ENCODE measurements at places on chromosomes 4 and X. TPM values are rescaled to one million over a fixed set of nuclear protein-coding genes. Genes with fewer than 3 reads are reported as not detected.

DNA sequence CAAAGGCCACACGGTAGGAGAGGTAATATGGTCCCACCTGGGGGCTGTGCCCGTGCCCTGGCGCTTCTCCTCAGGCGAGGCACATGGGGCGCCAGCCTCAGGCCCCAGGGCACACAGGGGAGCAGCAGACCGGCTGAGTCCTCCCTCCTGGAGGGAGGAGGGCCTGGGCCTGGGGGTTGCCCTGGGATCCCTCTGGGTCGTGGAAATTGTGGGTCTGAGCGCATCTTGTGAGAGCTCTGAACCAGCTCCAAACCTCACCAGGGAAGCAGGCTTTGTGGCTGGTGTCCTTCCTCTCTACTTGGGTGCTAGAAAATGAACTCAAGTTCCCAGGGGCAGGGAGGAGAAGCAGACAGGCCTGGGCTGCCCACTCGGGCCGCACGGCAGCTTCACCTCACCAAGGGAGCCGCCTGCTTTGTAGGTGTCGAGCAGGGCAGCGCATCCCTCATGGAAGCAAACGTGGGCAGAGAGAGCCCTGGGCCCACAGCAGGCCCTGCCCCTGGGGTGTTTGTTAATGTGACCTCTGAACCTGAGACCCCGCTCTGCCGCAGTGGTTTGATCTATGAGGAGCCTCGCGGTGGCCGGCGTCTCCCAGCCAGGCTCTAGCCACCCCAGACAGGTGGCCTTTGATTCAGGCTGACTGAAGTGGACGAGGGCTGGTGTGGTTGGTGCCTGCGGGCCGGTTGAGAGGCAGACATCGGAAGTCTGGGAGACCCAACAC lies 10.8 kb downstream of the HTRA3 start:
- no peaks in the 10 kb centered on the region for H3K27me3 ChIP-seq
- peak; percentile 21 for DNase-seq
- H3K36me3 ChIP-seq = no peaks in the 10 kb centered on the region
- no peak overlapping the region for H3K4me3 ChIP-seq
- no peak overlapping the region for H3K27ac ChIP-seq

DNA sequence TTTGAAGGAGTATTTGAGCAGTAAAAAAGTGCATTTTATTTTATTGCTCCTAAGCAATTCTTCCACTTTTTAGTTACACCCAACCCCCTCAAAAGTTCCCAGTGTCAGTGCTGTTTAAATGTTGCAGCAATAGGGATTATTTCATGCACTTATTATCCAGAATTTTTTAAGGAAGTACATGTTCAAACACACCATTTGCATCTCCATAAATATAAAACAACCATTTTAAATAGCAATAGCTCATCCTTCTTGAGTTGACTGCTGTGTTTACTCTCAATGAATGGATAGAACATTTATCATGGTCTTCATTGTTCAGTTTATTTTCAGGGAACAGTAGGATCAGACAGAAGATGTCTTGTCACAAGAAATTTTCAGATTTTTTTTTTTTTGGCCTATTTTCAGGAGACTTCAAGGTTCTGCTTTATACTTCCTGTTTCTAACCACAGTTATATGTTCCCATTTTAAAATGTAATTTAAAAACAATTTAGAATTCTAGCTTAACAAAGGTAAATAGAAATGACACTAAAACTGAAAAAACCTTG lies 171.9 kb downstream of the TMA16 start:
- H3K4me1 ChIP-seq = no peaks in the 10 kb centered on the region
- H3K27me3 ChIP-seq = no peaks in the 10 kb centered on the region
- DNase-seq = no peak
- H3K27ac ChIP-seq = no peak overlapping the region
- H3K4me3 ChIP-seq = no peak overlapping the region

The NDNF gene
- polyA plus RNA-seq = 6.7 TPM

DNA sequence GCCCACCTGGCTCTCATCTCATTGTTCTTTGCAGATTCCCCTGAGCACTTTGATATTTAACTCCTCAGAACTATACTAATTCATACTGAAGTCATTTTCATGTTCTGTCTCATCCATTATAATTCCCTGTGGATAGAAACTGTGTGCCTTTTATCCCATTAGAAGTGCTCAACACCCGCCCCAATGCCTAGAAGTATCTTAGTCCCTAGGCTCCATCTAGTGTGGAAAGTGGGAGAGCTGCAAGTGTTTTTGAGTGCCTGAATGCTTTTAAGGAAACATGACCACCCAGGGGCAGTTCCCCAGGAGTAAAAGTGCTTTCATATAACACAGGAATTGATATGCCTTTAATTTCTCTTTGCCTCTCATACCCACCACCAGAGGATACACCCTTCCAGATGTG lies 117.0 kb downstream of the CHRDL1 start:
- H3K4me1 ChIP-seq = no peaks in the 10 kb centered on the region
- no peak overlapping the region for H3K27ac ChIP-seq

The CITED1 gene
- 0.90 TPM for polyA plus RNA-seq

DNA sequence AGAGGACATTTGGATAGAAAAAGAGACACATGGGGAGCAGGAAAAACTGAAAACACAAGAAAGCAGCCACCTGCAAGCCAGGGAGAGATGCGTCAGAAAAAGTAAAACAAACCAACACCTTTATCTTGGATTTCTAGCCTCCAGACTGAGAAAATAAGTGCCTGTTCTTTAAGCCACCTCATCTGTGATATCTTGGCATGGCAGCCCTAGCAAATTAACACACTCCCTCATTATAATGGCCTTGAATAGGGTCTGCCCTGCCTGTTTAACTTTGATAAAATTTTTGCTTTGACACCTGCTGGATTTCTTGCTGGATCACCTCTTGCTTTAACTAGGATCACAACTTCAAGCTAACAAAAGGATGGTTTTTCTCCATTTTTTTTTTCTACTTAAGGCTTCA lies 1892.0 kb upstream of the IGFBP7 start:
- H3K36me3 ChIP-seq = no peaks in the 10 kb centered on the region
- no peak for DNase-seq
- no peaks in the 10 kb centered on the region for H3K4me1 ChIP-seq
- H3K4me3 ChIP-seq = no peak overlapping the region
- no peaks in the 10 kb centered on the region for H3K27me3 ChIP-seq

- no peaks in the 10 kb centered on the region for H3K36me3 ChIP-seq
- DNase-seq = no peak
- no peaks in the 10 kb centered on the region for H3K4me1 ChIP-seq
- no peak overlapping the region for H3K4me3 ChIP-seq
- H3K27ac ChIP-seq = no peak overlapping the region
- H3K27me3 ChIP-seq = no peaks in the 10 kb centered on the region
These were observed 50.7 kb downstream of the UBE2NL start for GRCh38 chrX:143934542-143934941.

- no peaks in the 10 kb centered on the region for H3K4me1 ChIP-seq
- DNase-seq = no peak
- H3K27me3 ChIP-seq = no peaks in the 10 kb centered on the region
- H3K4me3 ChIP-seq = no peak overlapping the region
- H3K36me3 ChIP-seq = no peaks in the 10 kb centered on the region
These were observed 14.2 kb upstream of the MID1 start for GRCh38 chrX:10634392-10635161.

The ETDA gene
- not detected for polyA plus RNA-seq

DNA sequence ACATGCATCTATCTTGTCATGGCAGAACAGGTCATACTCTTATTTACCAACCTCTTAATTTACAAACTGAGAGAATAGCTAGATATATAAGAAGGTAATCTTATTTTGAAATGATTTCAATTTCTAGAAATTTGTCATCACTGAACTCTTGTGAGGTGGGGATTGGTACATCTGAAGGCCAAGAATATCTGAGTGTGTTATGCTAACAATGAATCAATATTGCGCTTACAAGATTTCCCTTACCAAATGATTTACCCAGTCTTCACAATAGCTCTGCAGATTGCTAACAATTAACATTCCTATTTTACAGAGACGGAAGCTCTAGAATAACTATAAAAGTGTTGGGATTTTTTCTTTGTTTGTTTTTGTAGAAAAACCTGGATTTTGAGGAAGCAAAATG lies 48.3 kb downstream of the RBPJ start:
- peaks cover 20% of the 10 kb centered on the region for H3K4me1 ChIP-seq
- no peak overlapping the region for H3K27ac ChIP-seq
- no peak overlapping the region for H3K4me3 ChIP-seq
- DNase-seq = no peak
- H3K27me3 ChIP-seq = no peaks in the 10 kb centered on the region
- H3K36me3 ChIP-seq = no peaks in the 10 kb centered on the region

GRCh38 chrX:151753313-151754046 lies 18.9 kb downstream of the CNGA2 start:
- peak; percentile 48 for DNase-seq
- H3K4me3 ChIP-seq = no peak overlapping the region
- no peak overlapping the region for H3K27ac ChIP-seq
- H3K36me3 ChIP-seq = no peaks in the 10 kb centered on the region
- no peaks in the 10 kb centered on the region for H3K4me1 ChIP-seq

DNA sequence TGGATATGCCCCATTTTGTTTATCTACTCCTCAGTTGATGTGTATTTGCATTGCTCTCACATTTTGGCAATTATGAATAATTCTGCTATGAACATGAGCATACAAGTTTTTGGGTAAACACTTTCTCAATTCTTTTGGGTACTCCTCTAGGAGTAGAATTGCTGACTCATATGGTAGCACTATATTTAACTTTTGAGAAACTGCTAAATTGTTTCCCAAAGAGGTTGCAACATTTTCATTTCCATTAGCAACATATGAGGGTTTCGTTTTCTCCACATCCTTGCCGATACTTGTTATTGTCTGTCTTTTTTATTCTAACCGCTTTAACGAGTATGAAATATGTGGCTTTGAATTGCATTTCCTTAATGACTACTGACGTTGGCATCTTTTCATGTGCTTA lies 185.4 kb downstream of the TSPAN5 start:
- no peak for DNase-seq
- no peaks in the 10 kb centered on the region for H3K27me3 ChIP-seq
- no peak overlapping the region for H3K4me3 ChIP-seq
- H3K27ac ChIP-seq = no peak overlapping the region

GRCh38 chr4:75370576-75370975 lies 143.6 kb downstream of the RCHY1 start:
- no peaks in the 10 kb centered on the region for H3K4me1 ChIP-seq
- no peaks in the 10 kb centered on the region for H3K27me3 ChIP-seq
- H3K27ac ChIP-seq = no peak overlapping the region
- H3K36me3 ChIP-seq = no peaks in the 10 kb centered on the region
- no peak overlapping the region for H3K4me3 ChIP-seq

The NALF2 gene
- polyA plus RNA-seq = 41.6 TPM

The EXOC1L gene
- polyA plus RNA-seq = not detected

GRCh38 chr4:91471280-91471679 lies 832.5 kb upstream of the GRID2 start:
- DNase-seq = no peak
- no peaks in the 10 kb centered on the region for H3K36me3 ChIP-seq
- no peak overlapping the region for H3K27ac ChIP-seq
- no peaks in the 10 kb centered on the region for H3K27me3 ChIP-seq

DNA sequence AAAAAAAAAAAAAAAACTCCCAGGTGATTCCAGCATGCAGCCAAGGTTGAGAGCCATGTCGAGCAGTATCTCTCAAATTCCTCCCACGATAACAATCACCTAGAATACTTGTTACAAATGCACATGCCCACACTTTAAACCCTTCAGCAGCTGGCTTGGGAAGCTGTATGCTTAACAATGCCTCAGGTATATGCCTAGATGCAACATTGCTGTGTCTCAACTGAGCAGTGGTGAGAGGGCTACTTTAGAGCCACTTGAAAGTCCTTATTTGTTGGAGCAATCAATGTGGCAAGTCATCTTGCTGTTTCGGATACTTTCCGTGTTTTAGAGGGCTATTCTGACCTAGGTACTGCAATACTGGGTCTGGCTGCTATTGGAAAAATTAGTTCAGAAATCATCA lies 487.4 kb downstream of the INPP4B start:
- peaks cover 32% of the 10 kb centered on the region for H3K4me1 ChIP-seq
- H3K36me3 ChIP-seq = no peaks in the 10 kb centered on the region
- no peaks in the 10 kb centered on the region for H3K27me3 ChIP-seq
- no peak for DNase-seq
- H3K4me3 ChIP-seq = no peak overlapping the region
- H3K27ac ChIP-seq = no peak overlapping the region

The GAGE12J gene
- polyA plus RNA-seq = not detected

GRCh38 chrX:125444659-125445058 lies 125.0 kb downstream of the TEX13C start:
- no peak overlapping the region for H3K4me3 ChIP-seq
- no peaks in the 10 kb centered on the region for H3K27me3 ChIP-seq
- DNase-seq = no peak
- no peak overlapping the region for H3K27ac ChIP-seq
- H3K4me1 ChIP-seq = no peaks in the 10 kb centered on the region

The VSIG4 gene
- polyA plus RNA-seq = 27.4 TPM

The CTAG2 gene
- not detected for polyA plus RNA-seq

The MAEA gene
- polyA plus RNA-seq = 56.9 TPM

The KIF4A gene
- 0.04 TPM for polyA plus RNA-seq

DNA sequence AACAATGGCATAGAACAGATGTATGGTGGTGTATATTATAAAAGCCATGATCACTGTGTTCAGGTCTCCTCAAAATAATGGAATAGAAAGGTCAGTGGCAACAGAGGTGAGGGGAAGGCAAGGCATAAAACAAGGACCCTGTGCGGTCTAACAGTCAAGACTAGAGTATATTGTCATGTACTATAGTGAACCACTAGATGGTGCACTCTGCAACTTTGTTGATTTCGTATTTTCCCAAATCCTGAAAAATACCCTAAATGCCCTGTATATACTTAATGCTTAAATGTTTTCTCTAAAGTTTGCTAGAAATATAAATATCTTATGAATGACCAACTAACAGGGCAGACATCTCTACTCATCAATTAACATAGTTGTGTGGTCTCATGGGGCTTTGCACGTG lies 453.0 kb downstream of the PCDH11X start:
- H3K27me3 ChIP-seq = no peaks in the 10 kb centered on the region
- no peak overlapping the region for H3K27ac ChIP-seq

DNA sequence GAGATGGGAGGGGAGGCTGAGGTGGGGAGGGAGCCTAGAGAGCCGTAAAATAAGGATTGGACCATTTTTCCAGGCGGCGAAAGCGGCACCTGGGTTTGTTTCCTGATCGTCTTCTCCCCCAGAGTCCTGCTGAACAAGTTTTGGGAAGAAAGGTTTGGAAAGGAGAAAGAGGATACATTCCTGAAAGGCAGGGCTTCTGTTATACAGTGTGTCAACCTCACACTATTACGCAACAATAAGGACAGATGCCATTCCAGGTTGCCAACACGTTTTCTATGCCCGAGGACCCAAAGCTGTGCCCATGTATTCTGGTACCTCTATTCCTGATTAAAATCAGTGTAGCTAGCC lies 658 bp downstream of the SCOC start:
- H3K27me3 ChIP-seq = no peaks in the 10 kb centered on the region
- H3K36me3 ChIP-seq = no peaks in the 10 kb centered on the region
- peak overlapping the region; percentile 88 for H3K4me3 ChIP-seq
- peak overlapping the region; percentile 76 for H3K27ac ChIP-seq

- H3K27ac ChIP-seq = no peak overlapping the region
- H3K4me1 ChIP-seq = no peaks in the 10 kb centered on the region
- no peaks in the 10 kb centered on the region for H3K27me3 ChIP-seq
- DNase-seq = no peak
- H3K4me3 ChIP-seq = no peak overlapping the region
These were observed 79.6 kb downstream of the MAPK10 start for GRCh38 chr4:86280246-86280645.

The CENPI gene
- polyA plus RNA-seq = 0.42 TPM

Data from heart left ventricle (tissue), 16 donors.